ENCODE measurements at places on chromosomes 4 and X. TPM values are rescaled to one million over a fixed set of nuclear protein-coding genes. Genes with fewer than 3 reads are reported as not detected.

The NAP1L2 gene
- total RNA-seq = 18.0 TPM

DNA sequence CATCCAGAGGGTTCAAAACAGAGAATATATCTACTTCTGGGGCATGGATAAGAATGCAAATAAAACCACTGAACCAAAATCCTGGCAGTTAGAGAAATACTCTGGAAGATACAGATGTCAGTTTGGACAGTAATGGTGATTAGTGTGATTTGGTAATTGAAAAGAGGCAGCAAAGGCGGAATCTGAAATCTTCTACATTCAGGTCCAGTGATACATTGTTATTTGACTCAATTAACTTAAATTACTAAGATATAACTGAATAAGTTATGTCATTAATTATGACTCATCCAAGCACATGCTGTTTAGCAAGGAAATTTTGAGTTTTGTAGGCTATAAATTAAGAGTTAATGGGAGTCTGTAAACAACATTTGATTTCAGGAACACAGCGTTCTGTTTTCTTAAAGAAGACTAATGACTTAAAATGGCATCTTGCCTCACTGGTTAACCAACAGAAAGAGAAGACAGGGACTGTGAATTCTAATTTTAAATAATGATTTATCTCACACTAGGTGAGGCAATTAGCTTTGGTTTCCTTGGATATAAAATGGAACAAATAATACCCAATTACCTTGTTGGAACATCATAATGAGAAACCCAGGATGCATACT lies 937.1 kb downstream of the PDHA2 start:
- no peak for DNase-seq

DNA sequence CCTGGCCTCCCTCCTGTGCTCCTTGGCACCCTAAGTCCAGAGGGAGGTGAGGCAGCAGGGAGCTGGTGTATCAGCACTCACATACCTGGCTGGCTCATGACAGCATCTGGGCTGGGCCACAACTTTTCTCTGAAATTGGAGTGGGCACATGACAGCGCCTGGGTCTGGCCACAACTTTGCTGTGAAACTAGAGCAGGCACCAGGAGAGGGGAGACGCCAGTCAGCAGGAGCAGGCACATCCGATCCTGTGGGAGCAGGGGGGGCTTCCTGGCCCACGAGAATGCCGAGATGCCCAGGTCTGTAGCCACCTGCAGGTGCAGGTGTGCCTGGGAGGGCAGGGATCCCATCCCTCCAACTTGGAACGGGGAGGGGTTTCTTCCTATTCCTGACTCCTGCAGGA lies 69.7 kb upstream of the PPP3CA start:
- no peak for DNase-seq

- peak; percentile 6 for DNase-seq
Observed at GRCh38 chrX:68807818-68808217, 21.0 kb upstream of the EFNB1 start.

The ODAM gene
- not detected for total RNA-seq

DNA sequence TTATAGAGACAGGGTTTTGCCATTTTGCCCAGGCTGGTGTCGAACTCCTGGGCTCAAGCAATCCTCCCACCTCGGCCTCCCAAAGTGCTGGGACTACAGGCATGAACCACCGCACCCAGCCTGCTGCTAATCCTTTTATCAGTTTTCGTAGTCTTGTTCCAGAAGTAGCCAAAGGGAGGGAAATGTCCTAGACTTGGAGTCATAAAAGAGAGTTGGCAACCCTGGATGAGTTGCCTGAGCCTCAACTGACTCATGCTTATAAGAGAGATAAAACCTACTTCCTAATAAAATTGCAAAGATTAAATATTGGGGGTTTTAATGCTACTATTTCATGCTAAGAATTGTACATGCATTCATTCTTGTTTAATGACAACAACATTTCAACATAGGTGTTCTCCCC lies 44.3 kb downstream of the CD40LG start:
- no peak for DNase-seq

- DNase-seq = peak; percentile 97
Observed at GRCh38 chr4:44448521-44449461, at the start of gene KCTD8. Gene KCTD8, minus strand, starts transcription at chr4:44448809.

The MXRA5 gene
- 53.6 TPM for total RNA-seq

The DDX53 gene
- not detected for total RNA-seq

The TLR8 gene
- total RNA-seq = 0.55 TPM

DNA sequence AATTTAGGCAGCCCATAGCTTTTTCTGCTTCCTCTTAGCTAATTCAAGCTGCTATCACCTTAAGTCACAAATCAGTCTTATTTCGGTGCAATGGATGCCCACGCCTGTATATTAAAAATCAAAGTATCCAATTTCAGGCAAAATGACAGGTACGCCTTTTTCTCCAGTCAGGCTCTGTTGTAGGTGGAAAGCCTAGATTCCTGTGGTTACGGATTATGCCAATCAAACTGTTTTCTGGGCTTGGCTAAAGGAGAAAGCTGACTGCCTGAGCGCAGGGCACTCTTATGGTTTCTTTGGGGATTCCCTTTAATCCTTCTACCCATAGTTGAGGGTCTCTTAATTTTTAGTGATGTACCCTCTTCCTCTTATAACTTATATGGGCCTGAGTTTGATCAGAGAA lies 550.5 kb downstream of the PDHA2 start:
- DNase-seq = no peak

GRCh38 chrX:9110808-9111207 lies 76.9 kb upstream of the FAM9B start:
- no peak for DNase-seq

DNA sequence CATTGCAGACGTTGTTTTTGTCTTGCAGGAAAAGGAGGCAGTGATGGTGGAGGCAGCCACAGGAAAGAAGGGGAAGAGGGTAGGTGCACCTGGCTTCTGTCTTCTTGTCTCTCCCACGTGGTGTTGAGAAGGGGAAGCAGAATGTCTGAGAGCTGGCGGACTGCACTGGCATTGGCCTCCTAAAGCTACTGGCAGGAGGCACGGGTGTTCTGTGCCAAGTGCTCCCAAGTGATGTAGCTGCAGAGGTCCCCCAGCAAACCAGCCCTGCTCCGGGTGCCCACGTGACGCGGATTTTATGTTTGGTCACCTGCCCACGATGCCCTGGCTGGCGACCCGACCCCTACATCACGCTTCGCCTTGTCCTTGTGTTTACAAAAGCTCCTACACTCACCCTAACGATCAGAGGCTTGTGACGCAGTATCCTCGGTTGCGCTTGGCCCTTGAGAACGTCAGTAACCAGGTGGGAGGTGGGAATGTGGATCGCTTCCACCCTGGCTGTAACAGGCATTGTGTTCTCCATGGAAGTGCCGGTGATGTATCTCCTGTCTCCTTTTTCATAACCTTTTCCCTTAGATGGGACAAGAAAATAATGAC lies 28.5 kb upstream of the XG start:
- no peak for DNase-seq

DNA sequence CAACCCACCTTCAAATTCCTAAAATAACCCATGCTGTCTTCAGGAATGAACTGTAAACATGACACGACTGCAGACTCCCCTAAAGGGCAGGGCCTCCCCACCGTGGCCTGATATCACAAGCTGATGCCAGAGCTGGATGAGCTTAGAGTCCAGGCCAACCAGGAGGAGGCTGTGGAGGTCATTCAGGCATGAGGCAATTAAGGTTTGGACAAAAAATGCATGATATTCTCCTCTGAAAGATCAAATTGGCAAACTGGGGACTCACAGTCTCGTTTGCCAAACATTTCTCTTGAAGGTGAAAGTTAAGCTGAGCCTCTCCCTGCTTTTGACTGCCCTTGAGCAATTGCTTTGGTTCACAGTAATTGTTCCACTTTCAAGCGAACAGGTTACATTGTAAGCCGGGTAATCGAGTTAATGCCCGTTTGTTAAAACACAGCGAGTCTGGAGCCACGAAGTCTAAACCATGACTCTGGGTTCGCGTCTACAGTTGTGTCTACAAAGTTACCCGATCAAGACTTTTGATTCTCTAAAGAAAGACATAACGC lies 105.6 kb downstream of the ENPP6 start:
- DNase-seq = no peak

DNA sequence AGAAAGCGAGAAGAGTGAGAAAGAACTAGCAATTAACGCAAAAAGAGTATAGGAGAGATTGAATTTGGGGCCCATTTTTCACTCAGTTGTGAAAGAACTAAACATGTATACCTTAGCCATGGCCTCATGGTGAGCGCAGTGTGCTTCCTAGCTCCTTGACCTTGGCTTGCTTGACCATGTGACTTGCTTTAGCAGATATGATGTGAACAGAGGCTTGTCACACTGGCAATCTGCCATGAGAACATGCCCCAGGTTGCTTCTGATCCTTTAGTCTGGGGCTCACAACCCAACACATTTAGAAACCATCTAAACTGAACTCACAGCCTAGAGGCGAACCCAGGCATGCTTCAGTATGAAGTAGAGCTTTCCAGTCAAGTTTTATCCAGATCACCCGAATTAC lies 260.1 kb upstream of the FTHL17 start:
- no peak for DNase-seq

GRCh38 chr4:107148904-107149303 lies 112.8 kb upstream of the DKK2 start:
- DNase-seq = no peak

The CENPE gene
- 9.1 TPM for total RNA-seq

The AVPR2 gene
- 0.11 TPM for total RNA-seq

The ABCE1 gene
- 87.4 TPM for total RNA-seq

The IQSEC2 gene
- 11.8 TPM for total RNA-seq

- DNase-seq = peak; percentile 73
Observed at GRCh38 chr4:80183250-80184052, 13.9 kb upstream of the PRDM8 start.

- DNase-seq = no peak
Observed at GRCh38 chr4:89563431-89563830, 255.8 kb upstream of the GPRIN3 start.

DNA sequence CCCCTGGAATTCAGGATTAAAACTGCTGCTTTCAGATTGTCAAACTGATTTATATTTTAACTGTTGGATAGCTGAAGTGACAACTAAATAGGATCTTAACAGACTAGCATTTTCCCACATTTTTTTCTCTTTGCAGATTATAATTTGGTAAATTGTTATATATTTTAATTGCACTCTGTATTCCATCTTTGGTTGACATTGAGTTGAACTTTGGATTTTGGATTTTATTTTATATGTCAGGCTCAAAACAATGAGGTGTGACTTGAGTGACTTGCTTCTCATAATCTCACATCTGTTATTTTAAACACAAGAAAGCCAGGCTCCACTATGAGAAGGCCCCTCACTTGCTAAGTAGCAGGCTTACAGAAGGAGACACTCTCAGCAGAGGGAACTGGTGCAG lies 38.1 kb downstream of the NAA11 start:
- no peak for DNase-seq

DNA sequence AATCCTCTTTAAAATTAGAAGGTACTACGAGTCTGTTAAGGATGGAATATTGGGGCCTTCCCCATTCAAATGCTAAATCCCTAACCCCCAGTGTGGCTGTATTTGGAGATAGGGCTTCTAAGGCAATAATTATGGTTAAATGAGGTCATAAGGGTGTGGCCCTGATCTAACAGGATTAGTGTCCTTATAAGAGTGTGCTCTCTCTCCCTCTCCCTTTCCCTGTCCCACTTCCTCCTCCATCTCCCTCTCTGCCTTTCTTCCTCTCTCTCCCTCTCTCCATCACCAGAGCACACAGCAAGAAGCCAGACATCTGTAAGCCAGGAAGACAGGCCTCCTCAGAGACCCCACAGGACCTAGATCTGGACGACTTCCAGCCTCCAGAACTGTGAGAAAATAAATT lies 116.9 kb downstream of the COL25A1 start:
- DNase-seq = no peak

DNA sequence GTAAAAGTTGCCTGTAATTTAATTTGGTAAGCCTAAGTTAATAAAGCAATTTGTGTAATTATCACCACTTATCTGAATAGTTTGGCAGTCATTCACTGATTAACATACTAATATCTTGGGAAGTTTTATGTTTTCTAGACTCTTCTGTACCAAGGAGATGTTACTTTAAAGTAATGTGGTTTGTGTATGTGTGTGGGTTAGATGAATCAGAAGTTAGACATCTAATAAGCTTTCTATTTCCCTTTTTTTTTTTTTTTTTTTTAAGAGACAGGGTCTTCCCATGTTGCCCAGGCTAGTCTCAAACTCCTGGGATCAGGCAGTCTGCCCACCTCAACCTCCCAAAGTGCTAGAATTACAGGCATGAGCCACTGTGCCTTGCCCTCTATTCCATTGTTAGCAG lies 5.3 kb downstream of the SLAIN2 start:
- DNase-seq = no peak

- DNase-seq = no peak
Observed at GRCh38 chr4:87911252-87911774, 64.2 kb upstream of the SPP1 start.

GRCh38 chr4:90137555-90137954 lies 10.4 kb downstream of the CCSER1 start:
- no peak for DNase-seq

DNA sequence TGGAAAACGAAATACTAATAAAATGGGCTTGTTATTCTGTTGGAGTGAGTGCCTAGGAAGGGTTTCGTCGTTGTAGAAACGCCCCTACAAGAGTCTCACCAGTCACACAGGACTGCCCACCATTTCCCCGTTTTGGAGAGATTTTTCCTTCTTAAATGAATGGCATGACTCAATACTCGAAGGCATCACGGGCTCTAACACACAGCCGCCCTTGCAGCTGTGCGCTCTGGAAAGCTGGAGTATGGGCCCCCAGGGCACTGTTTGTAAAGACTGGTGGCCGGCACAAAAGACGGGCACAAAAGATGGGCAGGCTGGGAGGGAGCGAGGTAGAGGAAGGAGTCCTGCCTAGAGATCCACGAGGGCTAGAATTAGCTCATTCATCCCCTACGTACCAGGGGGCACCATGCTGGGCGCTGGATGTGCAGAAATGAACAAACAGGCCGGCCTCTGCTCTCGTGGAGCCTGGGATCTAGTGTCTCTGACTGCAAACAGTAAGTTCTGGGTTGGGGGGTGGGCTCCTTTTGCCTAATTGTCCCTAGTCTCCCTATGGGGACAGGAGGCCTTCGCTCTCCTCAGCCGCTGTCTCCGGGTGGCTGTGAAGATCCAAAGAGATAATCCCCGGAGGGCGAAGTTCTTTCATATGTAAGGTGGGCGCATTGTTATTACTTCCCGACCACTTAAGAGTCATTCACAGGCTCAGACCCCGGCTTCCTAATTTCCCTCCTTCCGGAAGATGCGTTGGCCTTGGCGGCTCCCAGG lies 1.0 kb upstream of the SFRP2 start:
- no peak for DNase-seq

GRCh38 chr4:137360761-137361160 lies 171.5 kb downstream of the PCDH18 start:
- DNase-seq = no peak

The RBM47 gene
- total RNA-seq = 13.6 TPM

- no peak for DNase-seq
Observed at GRCh38 chr4:125322366-125322730, 7.6 kb downstream of the FAT4 start.

The CYP2U1 gene
- total RNA-seq = 22.0 TPM

- DNase-seq = no peak
Observed at GRCh38 chr4:173319696-173320095, 14.5 kb downstream of the HMGB2 start.

The OPHN1 gene
- total RNA-seq = 52.6 TPM

GRCh38 chr4:74056858-74057562 lies 18.5 kb upstream of the CXCL3 start:
- no peak for DNase-seq
